ENCODE measurements at places on chromosomes 12 and 14. TPM values are rescaled to one million over a fixed set of nuclear protein-coding genes. Genes with fewer than 3 reads are reported as not detected.

Gene CRACR2A
- 1.6 TPM for total RNA-seq

Gene ESPL1
- 18.2 TPM for total RNA-seq

Gene MYF5
- not detected for total RNA-seq

Gene PCNX4
- total RNA-seq, result 28.1 TPM

Gene KRT82
- total RNA-seq, result not detected

Gene FBRSL1
- 93.0 TPM for total RNA-seq

Gene MMP19
- 0.62 TPM for total RNA-seq

Gene NKX2-8
- total RNA-seq, result 4.0 TPM

Gene TAS2R14
- total RNA-seq, result 0.68 TPM

Gene FBLN5
- 5.0 TPM for total RNA-seq

Gene ZC2HC1C
- total RNA-seq, result 5.6 TPM

Gene BRMS1L
- total RNA-seq, result 12.0 TPM

Gene EID3
- total RNA-seq, result 5.5 TPM

Gene PPP1R3E
- total RNA-seq, result 3.3 TPM

Gene ZNF605
- total RNA-seq, result 2.4 TPM
